Right renal pelvis (tissue), 4 donors: ENCODE measurements at places on chromosomes 16 and 17. TPM values are rescaled to one million over a fixed set of nuclear protein-coding genes. Genes with fewer than 3 reads are reported as not detected.

GRCh38 chr16:19223235-19224170 lies 55.5 kb downstream of the SYT17 start:
- no peak for DNase-seq

- DNase-seq: no peak
Observed at GRCh38 chr17:33145941-33146340, 147.2 kb downstream of the ASIC2 start.

DNA sequence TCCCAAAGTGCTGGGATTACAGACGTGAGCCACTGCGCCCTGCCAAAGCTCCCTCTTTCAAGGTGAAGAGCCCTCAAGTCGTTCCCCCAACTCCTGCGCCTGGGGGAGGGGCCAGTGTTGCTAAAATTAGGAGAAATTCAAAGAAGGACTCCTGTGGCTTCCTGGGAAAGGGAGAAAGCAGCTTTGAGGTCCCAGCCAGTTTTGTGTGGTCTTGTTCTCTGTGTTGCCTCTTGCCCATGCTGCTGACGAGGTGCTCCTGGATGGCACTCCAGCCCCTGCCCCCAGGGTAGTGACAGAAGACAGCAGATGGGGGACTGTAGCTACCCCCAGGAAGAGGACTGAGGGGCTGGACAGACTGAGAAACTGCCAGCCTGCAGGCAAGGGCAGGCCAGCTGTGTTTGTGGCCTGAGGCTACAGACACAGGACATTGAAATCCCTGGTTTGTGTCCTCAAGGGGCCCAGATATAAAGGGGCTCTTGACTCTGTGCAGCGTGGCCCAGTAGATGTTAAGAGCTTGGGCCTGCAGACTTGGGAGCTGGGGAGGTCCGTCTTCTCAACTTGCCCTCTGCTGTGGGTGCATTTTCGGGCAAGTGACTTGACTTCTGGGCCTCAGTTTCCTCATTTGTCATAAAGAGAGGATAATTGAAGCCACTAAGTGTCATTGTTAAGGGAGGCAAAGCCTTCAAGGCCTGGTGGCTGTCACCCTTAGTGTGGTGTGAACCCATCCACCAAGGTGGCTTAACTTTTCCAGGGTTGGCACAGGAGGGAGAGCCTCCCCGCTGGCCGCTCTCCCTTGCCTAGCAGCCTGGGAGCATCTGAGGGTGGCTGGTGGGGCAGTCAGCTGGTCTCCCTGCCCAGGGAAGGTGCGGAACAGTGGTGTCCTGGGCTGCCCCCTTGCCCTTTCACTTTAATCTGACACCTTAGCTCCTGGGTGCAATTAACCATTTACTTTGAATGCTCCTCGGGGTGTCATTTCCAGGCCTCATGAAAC lies 4.1 kb downstream of the UBALD2 start:
- DNase-seq: no peak

- no peak for DNase-seq
Observed at GRCh38 chr16:16956376-16956775, 514.4 kb downstream of the XYLT1 start.

GRCh38 chr17:11340803-11341202 lies 99.8 kb downstream of the SHISA6 start:
- DNase-seq: no peak

Gene TMEM219
- 115 TPM for polyA plus RNA-seq

Gene CIBAR2
- 0.21 TPM for polyA plus RNA-seq

DNA sequence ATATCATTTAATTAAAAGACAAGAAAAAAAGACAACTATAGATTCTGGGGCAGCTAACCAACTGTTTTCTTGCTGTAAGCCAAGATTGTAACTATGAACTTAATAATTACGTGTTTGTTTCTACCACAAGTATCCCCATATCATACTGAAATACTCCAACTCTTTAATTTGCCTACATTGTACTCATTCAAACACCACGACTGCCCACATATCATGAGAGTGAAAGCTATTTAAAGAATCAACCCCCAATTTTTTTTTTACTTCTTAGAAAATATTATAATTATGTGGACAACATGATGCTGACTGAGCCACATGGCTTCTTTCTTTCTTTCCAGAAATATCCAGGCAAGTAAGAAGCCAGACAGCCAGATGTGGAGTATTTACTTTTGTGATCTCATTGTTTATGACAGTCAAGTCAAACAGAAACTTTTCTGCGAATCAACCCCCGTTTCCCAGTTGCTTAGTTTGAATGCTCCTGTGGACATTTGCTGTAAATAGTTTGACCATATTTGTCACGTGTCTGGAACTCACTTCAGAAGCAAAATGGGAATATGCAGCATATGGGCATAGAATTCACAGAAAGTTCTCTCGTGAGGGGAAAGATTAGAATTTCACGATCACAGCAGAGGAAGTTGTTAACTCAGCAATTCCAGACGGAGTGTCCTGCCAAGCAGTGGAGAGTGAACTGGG lies 126.8 kb upstream of the PSMD7 start:
- peak; percentile 20 for DNase-seq

Gene CFAP97D1
- 0.06 TPM for polyA plus RNA-seq

DNA sequence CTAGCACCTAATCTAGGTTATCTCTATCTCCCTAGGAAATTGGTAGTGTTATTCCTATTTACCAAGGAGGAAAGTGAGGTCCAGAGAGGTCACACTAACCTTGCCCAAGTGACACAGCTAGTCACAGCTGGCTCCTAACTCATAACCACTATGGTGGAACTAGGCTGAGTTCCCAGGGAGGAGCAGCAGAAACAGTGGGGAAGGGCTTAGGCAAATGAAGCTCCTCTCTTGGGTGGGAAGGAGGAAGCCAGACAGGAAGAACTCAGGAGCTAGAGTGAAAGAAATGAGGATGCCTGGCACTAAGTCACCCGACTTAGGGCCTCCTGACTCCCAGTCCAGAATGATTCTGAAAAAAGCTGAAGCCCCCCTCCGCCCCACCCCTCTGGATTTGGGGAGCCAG lies 34.5 kb downstream of the PSME3IP1 start:
- no peak for DNase-seq

DNA sequence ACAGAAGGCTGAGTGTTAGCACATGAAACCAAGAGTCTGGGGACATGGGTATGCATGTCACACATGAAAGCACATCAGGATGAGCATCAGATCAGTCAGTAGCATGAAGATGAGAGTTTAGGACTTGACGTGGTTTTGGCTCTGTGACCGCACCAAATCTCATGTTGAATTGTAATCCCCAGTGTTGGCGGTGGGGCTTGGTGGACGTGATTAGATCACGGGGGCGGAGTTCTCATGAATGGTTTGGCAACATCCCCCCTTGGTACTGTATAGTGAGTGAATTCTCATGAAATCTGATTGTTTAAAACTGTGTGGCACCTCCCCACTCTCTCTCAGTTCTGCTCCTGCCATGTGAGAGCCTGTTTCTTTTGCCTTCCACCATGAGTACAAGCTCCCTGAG lies 46.4 kb downstream of the CNGB1 start:
- DNase-seq: no peak

DNA sequence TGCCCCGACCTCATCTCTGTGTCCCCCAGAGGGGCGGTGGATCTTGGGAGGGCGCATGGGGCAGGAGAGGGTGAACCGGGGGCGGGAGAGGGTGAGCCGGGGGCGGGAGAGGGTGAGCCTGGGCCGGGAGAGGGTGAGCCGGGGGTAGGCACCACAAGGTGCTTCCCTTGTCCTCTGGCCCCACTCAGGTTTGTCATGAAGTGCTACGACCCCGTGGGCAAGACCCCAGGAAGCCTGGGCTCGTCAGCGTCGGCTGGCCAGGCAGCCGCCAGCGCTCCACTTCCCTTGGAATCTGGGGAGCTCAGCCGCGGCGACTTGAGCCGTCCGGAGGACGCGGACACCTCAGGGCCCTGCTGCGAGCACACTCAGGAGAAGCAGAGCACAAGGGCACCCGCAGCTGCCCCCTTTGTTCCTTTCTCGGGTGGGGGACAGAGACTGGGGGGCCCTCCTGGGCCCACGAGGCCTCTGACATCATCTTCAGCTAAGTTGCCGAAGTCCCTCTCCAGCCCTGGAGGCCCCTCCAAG lies 18.9 kb downstream of the ASPSCR1 start:
- DNase-seq: no peak

GRCh38 chr16:76946879-76947278 lies 244.1 kb upstream of the MON1B start:
- DNase-seq: no peak

Gene ALOXE3
- 0.04 TPM for polyA plus RNA-seq

DNA sequence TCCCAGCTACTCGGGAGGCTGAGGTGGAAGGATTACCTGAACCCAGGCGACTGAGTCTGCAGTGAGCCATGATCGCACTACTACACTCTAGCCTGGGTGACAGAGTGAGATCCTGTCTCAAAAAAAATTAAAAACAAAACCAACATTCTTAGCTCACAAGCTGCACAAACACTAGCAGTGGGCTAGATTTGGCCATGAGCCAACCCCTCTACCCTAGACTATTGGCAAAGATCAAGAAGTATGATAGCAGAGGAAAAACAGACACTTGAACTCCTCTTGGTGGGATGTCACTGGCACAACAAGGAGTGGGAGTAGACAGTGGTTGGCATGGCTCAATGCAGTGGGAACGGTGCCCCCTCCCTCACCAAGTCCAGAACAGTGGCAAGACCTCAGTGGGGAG lies 19.6 kb upstream of the RIPOR1 start:
- DNase-seq: no peak

Gene NPIPA1
- 110 TPM for polyA plus RNA-seq

GRCh38 chr16:67155295-67156142 lies 4.2 kb downstream of the TRADD start:
- no peak for DNase-seq

GRCh38 chr16:85901110-85901509 lies 2.1 kb downstream of the IRF8 start:
- DNase-seq: no peak

DNA sequence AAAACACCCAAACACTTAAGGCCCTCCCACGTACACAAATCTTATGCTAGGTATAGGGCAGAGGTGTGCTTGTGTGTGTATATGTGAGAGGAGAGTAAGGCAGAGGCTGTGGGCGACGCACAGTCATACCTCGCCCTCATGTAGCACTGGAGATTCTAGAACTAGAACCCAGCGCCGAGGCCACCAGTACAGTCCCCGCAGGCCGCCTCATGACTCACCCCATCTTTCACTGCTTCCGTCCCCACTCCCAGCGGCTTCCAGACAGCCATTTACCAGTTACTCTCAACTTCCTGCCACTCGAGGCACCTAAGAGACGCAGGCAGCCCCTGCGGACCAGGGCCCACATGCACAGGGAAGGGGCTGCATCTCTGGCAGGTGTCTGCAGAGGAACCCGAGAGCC lies 23.2 kb upstream of the CYTH1 start:
- DNase-seq: no peak
